ENCODE measurements at places on chromosomes 7 and 10.

- DNase-seq: no peak
These were observed 99.0 kb upstream of the FZD1 start for GRCh38 chr7:91165006-91165845.

DNA sequence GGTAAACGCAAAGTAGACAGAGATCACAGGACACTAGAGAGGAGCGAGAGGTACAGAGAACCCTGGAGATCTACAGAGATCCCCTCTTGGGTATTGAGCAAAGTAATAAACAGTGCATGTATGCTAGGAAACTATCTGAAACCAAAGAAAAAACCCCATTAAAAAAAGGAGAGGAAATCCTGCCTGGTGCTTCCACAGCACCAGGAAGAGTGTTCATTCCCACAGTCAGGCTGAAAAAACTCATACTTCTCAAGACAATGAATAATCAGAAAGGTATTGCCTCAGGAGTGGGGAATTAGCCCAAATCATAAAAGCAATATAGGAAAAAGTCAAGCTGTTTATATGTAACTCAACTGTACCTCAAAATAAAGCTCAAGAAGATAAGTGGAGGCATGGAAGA, 59.1 kb downstream of the ANKRD26 start:
- no peak for DNase-seq

DNA sequence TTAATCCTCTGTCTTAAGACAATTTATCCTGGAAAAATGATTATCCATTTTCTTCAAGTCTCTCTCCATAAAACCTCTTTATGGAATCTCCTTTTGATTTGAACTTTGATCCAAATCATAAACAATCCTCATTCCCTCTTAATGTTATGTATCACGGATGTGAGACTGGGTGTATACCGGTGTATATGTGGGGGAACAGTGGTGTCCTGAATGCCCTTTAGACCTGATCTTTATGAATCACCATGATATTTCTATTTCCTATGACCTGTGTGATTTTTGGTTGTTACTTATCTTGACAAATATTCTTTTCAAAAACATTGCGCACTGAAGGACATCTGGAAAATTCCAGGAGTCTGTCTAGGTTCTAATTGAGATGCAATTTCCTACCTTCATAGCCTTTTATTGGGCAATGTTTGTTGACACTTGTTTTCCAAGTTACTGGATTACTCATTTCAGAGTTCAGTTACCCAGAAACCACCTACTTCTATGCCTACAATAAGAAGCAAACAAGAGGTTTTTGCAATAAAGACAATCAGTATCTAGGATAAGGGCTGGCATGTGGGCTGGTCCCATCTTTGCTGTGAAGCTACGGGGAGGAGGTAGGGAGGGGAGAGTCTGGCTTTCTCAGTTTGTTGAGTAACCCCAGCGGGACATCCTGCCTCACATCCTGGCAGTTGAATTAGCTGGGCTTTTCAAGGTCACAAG, 190.4 kb downstream of the CTTNBP2 start:
- no peak for DNase-seq

- no peak for DNase-seq
These were observed 120.9 kb downstream of the VIPR2 start for GRCh38 chr7:159023746-159024145.

DNA sequence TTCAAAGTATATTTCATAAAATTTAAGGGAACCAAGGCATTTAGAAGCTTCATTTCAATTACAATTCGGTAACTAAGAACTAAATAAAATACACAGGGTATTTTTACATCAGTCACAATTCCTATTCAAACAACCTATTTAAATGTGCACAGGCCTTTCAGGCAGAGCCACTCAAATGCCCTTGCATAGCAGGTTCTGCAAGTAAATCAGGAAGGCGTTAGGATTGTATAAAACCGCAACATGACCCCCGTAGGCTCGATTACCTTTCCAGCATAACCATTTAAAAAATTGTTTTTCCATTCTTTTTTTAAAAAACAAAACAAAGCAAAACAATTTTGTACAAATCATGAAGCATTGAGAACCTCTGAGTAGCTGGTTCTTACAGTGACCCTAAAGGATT, 289.9 kb upstream of the SP8 start:
- DNase-seq: no peak

- DNase-seq: no peak
These were observed 164.7 kb upstream of the HPS1 start for GRCh38 chr10:98611436-98611835.

DNA sequence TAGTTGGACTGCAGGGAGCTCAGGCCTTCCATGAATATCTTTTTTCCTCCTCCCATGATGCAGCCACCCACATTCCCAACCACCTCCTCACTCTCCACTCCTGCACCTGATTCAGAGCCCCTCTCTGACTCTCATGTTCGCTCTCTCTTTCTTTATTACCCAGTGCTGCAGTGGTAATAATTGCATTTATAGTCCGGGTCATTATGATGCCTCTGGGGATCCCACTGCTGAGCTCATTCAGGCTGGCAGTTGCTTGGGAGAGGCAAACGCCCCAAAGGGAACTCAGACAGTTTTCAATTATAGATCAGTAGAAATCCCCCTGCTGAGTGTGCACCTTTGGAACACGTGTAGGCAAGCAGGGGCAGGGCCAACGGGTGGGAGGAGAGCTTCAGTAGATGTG, 953.0 kb downstream of the GRID1 start:
- no peak for DNase-seq

GRCh38 chr7:43747328-43748105, 11.0 kb upstream of the BLVRA start:
- DNase-seq: no peak

DNA sequence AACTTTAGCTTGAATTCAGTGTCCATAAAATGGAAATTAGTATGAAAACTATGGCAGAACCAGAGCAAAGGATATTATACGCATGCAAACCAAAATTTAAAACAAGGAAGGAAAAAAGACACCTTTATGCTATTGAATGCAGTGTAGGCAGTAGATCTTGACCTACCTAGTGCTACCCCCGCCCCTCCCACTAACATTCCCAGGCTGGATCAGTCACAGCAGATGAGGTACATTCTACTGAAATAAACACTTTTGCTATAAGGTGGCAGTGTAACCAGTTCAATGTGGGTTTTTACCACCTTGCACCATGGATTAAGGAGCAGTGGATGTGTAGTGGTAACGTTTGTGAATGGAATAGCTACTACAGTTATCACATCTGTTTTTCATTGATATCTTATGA, 27.9 kb downstream of the SRI start:
- DNase-seq: no peak

GRCh38 chr7:85733169-85733915, 546.5 kb upstream of the SEMA3D start:
- DNase-seq: no peak

- no peak for DNase-seq
These were observed 10.9 kb downstream of the GPR141 start for GRCh38 chr7:37694208-37695094.

DNA sequence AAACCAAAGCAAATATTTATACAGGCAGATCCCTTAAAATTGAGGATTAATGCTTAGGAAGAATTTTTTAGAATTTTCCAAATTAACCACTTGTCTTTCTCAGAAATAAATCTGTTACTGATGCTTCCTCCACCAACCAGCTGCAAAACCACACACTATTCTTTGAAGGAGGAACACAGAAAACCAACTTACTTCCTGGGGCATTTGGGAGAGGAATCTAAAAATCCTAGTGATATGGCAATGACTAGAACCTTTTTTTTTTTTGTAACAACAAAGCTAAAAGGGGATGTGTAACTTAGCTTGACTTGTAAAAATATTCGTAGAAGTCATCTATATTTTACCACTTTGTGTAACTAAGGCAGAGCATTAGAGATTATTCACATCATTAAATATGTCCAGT, 5.1 kb upstream of the TM9SF3 start:
- DNase-seq: no peak

DNA sequence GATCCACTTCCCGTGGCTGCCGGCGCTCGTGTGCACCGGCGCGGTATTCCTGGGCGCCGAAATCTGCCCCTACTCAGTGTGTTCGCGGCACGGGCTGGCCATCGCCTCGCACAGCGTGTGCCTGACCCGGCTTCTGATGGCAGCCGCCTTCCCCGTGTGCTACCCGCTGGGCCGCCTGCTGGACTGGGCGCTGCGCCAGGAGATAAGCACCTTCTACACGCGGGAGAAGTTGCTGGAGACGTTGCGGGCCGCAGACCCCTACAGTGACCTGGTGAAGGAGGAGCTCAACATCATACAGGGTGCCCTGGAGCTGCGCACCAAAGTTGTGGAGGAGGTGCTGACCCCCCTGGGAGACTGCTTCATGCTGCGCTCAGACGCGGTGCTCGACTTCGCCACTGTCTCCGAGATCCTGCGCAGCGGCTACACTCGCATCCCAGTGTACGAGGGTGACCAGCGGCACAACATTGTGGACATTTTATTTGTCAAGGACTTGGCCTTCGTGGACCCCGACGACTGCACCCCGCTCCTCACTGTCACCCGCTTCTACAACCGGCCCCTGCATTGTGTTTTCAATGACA, 1.3 kb downstream of the CNNM1 start:
- DNase-seq: no peak

GRCh38 chr7:159152816-159153215, 8.1 kb upstream of the VIPR2 start:
- no peak for DNase-seq

- no peak for DNase-seq
These were observed 31.5 kb upstream of the NRP1 start for GRCh38 chr10:33365871-33366411.

GRCh38 chr10:114801411-114801813, 20.2 kb upstream of the FHIP2A start:
- DNase-seq: no peak

DNA sequence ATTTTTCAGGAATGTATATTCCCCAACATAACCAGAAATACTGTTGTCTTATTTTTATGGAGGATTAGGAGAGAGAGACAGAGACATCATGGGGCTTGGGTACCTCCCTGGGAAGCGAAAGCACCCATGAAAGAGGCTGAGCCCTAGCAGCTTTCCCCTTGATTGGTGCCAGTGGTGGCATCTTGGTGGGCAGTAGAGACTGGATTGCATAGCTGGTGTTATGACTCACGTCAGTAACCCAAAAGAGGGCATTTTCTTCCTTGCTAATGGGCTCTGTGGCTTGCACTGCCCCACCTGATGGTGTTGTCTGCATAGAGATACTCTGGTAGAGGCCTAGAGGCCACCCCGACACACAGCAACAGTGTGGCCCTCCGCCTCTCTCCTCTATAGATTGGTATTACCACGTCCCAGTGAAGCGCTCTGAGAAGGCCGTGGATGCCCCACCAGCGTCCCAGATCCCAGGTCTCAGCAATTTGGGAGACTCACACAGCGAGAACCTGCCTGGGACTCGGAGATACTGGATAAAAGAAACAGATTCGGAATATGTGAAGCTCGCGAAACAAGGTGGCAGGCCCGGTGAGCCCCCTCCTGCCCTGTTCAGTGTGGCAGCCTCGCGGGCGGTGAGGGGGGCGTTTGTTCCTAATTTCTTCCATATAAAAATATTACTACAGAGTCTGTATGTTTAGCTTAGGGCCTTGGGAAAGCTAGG, 5.8 kb downstream of the C7orf57 start:
- DNase-seq: no peak

GRCh38 chr10:60848680-60849079, 70.4 kb downstream of the CDK1 start:
- DNase-seq: no peak

GRCh38 chr10:105207476-105207995, 566.4 kb downstream of the SORCS3 start:
- no peak for DNase-seq

- DNase-seq: no peak
These were observed 294.1 kb downstream of the GLRX3 start for GRCh38 chr10:130430291-130430690.

DNA sequence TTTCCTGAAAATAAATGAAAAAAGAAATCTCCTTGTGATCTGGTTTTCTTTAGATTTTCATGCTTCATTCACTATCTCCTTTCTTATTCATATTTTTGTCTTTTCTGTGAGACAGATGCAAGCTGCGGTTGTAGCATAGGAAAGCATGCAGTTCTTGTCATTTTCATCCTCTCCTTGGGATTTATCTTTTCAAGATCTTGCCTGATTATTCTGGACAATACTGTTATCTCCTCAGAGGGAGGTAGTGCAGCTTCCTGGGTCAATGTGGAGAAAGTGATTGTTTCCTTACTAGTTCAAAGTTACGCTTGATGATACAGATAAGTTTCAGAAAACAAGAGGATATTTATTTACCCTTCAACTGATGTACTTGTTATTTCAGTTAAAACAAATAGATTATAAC, 114.6 kb downstream of the CPED1 start:
- DNase-seq: no peak

DNA sequence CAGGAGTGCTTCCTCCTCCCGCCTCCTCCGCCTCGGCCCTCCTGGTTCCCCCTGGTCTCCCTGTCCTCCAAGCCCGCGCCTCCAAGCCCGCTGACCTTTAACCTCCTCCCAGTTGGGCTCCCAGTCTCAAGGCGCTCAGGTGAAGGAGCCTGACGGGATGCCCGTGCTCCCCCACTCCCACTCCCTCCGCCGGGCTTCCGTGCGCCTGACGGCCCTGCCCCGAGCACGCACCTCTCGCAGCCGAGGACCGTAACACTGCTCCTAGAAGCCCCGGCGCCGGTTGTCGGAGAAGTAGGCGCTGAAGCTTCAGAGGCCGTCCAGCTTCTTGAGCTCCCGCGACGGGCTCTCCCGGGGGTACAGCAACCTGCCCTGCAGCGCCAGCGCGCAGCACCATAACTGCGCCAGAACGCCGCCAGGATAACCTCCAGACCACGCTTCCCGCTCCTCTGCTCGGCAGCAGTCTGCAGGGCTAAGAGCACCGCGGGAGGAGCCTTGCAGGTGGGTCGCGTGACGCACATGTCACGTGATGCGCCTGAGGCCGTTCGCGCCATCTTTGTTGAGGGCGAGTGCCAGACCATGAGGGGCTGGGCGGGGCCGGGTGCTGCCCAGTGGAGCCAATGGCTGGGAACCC, 71.0 kb upstream of the ZNF479 start:
- no peak for DNase-seq

- DNase-seq: no peak
These were observed 44.1 kb upstream of the JAZF1 start for GRCh38 chr7:28224675-28225074.

DNA sequence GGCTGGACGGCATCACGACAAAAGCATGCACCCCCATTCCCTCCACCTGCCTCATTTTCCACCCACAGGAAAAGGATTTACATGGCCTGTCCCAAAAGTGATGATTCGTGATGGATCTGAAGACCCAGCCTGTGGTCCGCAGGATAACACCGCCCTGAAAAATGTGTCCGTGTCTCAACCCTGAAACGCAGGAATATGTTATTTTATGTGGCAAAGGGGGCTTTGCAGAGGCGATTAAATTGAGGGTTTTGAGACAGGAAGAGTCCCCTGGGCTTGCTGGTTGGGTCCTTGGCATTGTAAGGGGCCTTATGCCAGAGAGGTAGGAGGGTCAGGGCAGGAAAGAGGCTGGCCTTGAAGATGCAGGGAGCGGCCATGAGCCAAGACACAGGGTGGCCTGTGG, 80.2 kb upstream of the PPP2R2D start:
- DNase-seq: no peak

DNA sequence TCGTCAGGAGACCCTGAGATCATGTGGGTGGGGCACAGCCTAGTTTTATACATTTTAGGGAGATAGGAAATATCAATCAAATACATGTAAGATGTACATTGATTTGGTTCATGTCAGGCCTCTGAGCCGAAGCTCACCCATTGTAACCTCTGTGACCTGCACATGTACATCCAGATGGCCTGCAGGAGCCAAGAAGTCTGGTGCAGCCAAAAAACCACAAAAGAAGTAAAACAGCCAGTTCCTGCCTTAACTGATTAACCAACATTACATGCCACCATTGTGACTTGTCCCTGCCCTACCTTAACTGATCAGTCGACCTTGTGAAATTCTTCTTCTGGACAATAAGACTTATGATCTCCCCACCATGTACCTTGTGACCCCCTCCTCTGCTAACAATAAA, 16.0 kb upstream of the LRRC61 start:
- DNase-seq: no peak

Measured in stimulated activated naive CD4-positive, alpha-beta T cell (primary cell).